ENCODE measurements at places on chromosomes 1 and 21. TPM values are rescaled to one million over a fixed set of nuclear protein-coding genes. Genes with fewer than 3 reads are reported as not detected.

- no peak for DNase-seq
Measured at GRCh38 chr1:10760566-10761502, 35.6 kb downstream of the CASZ1 start.

GRCh38 chr1:143625886-143626285 lies 345.9 kb downstream of the FAM72C start:
- DNase-seq = no peak

DNA sequence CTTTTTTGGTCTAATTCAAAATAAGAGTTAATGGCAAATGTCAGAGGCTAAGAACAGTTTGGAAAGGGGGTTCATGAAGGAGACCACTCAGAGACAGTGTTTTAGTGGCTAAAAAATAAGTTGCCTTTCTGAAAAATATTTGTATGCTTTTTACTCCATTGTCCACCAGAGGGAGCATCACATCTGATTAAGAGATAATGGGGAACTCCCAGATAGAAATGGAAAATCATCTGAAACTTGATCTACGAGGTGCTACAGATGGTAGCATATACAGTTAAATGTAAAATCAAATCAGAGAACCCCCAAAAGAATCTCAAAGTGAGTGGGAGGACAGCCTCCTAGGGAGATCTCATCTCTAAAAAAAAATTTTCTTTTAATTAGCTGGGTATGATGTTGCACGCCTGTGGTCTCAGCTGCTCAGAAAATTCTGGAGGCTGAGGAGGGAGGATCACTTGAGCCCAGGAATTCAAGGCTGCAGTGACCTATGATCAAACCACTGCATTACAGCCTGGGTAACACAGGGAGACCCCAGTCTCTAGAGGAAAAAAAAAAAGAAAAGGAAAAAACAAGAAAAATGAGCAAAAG lies 9.7 kb downstream of the SMYD3 start:
- DNase-seq = peak; percentile 33

DNA sequence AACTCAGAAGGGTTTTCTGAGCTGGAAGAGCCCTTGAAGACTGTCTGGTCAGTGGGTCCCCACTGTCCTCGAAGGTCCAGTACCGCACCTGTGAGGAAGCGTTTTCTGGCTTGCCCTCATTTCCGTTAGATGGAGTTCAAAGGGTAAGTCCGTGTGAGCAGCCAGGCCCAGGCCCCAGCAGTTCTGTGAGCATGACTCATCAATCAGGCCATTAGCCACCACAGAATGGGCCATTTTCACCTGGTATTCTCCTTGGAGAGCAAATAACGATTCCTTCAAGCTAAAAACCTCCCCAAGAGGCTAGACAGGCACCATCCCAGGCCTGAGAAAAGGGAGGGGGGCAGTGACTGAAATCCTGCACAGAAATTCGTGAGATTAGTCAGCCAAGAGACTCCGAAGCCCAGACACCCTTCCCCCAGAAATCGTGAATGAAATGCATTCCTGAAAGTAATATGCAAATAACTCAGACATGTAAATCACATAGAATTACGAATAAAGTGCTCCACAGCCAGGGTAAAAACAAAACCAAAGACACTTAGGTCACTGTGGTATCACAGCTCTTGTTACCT lies 66.0 kb downstream of the BCAR3 start:
- no peak for DNase-seq

CD2 gene
- polyA plus RNA-seq = not detected

Measured in keratinocyte (primary cell).